ENCODE measurements at places on chromosomes 3 and 15. TPM values are rescaled to one million over a fixed set of nuclear protein-coding genes. Genes with fewer than 3 reads are reported as not detected.

SYNM gene
- 0.11 TPM for total RNA-seq

GABRR3 gene
- total RNA-seq = not detected

CRYGS gene
- total RNA-seq = 2.3 TPM

APEH gene
- 44.3 TPM for total RNA-seq

TICRR gene
- 0.05 TPM for total RNA-seq

CEP97 gene
- total RNA-seq = 6.3 TPM

NMNAT3 gene
- total RNA-seq = 1.9 TPM

RUBCN gene
- 35.3 TPM for total RNA-seq

Measured in CD4-positive, alpha-beta T cell (primary cell).